Tibial nerve (tissue), 4 donors: ENCODE measurements at places on chromosomes 13 and 19. TPM values are rescaled to one million over a fixed set of nuclear protein-coding genes. Genes with fewer than 3 reads are reported as not detected.

DNA sequence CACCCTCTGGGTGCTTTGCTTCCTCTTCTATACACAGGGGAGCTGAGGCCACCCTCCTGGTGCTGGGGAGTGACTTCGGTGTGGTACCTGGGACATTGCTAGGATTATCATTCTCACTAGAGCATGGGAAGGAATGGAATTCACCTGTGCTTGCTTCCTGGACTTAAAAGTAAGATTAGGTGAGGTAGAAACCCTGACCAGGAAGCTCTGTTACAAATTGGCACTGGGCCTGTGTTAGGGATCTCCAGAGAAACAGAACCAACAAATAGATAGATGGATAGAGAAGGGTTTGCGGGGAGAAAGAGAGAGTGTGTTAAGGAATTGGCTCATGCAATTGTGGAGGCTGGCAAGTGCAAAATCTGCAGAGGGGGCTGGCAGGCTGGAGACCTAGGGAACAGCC is 13.9 kb upstream of the SIAH3 start:
- H3K27me3 ChIP-seq: no peaks in the 10 kb centered on the region
- no peaks in the 10 kb centered on the region for H3K36me3 ChIP-seq
- no peak for DNase-seq
- H3K27ac ChIP-seq: no peak overlapping the region
- no peaks in the 10 kb centered on the region for H3K4me1 ChIP-seq
- H3K4me3 ChIP-seq: no peak overlapping the region

Gene ZNF677
- 15.1 TPM for total RNA-seq

GRCh38 chr13:114001331-114002008 is 27.6 kb upstream of the C13orf46 start:
- no peaks in the 10 kb centered on the region for H3K36me3 ChIP-seq
- H3K27ac ChIP-seq: no peak overlapping the region
- H3K27me3 ChIP-seq: no peaks in the 10 kb centered on the region
- no peak overlapping the region for H3K4me3 ChIP-seq
- no peak for DNase-seq
- no peaks in the 10 kb centered on the region for H3K4me1 ChIP-seq

- H3K4me3 ChIP-seq: no peak overlapping the region
- no peaks in the 10 kb centered on the region for H3K4me1 ChIP-seq
- H3K36me3 ChIP-seq: no peaks in the 10 kb centered on the region
- no peaks in the 10 kb centered on the region for H3K27me3 ChIP-seq
- no peak overlapping the region for H3K27ac ChIP-seq
Measured at GRCh38 chr13:26488236-26489003, 69.1 kb upstream of the WASF3 start.

DNA sequence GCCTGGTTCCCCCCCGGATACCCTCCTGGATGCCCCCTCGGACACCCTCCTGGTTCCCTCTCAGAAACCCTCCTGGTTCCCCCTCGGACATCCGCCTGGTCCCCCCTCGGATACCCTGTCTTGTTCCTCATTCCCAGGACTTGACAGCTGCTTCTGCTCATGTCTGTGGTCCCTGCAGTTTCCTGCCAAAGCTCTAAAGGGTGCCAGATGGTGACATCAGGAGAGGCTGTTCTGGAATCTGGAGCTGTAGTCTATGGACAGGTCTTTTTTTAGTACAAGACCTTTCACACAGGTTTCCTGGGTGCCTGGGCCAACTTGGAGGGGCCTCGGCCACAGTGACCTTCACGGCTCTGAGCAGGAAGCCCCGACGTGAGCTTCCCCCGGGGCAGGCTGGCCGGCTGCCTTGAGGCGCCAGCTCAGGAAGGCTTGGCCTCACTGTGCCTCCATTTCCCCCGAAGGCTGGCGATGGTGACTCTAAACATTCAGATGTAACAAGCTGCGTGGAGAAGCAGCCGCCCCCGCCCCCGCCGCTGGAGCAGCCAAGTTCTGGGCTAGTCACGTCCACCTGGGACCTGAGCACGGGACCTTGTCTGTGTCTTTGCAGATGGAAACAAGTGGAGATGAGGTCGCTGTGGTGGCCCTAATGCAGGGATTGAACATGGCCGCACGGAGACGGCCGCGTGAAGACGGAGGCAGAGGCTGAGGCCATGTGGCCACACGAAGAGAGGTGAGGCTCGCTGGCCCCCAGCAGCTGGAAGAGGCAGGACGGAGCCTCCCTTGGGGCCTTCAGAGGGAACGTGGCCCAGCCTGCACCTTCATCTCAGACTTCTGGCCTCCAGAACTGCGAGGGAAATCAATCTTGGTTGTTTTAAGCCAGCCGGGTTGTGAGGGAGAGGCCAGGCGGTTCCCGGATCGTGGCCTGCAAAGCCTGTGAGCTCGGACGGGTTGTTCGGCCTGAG is 12.7 kb downstream of the SGTA start:
- peak overlapping the region; percentile 28 for H3K27ac ChIP-seq
- H3K4me1 ChIP-seq: no peaks in the 10 kb centered on the region
- DNase-seq: no peak
- no peaks in the 10 kb centered on the region for H3K27me3 ChIP-seq
- H3K4me3 ChIP-seq: no peak overlapping the region

Gene ZNF599
- 11.8 TPM for total RNA-seq

- H3K4me1 ChIP-seq: peaks cover 6% of the 10 kb centered on the region
- no peak overlapping the region for H3K4me3 ChIP-seq
- H3K27ac ChIP-seq: no peak overlapping the region
Measured at GRCh38 chr19:35633727-35634440, 5.0 kb downstream of the RBM42 start.

GRCh38 chr13:29937841-29938240 is 87.4 kb upstream of the UBL3 start:
- H3K27me3 ChIP-seq: no peaks in the 10 kb centered on the region
- DNase-seq: no peak
- no peak overlapping the region for H3K4me3 ChIP-seq
- H3K4me1 ChIP-seq: peaks cover 7% of the 10 kb centered on the region

DNA sequence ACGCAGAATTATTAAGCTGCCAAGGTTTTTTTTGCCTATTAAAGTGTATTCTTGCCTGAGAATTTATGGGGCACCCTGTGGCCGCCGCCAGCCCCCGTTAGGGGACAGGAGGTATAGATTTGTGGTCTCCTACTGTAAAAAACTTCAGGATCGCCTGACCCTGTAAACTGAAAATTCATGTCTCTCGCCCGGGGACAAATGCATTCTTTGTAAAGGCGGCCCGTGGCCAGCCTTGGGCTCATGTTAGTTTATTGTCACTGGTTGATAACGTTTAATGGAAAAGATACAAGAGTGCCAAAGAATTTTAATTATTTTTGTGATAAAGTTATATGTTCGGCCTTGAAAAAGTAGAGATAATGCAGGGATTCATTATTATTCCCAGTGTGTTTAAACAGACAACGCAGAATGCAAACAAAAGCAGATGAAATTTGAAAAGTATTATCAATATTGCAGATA is 141.7 kb downstream of the URI1 start:
- H3K4me1 ChIP-seq: no peaks in the 10 kb centered on the region
- no peak for DNase-seq
- H3K4me3 ChIP-seq: no peak overlapping the region
- H3K27me3 ChIP-seq: no peaks in the 10 kb centered on the region
- H3K36me3 ChIP-seq: no peaks in the 10 kb centered on the region

DNA sequence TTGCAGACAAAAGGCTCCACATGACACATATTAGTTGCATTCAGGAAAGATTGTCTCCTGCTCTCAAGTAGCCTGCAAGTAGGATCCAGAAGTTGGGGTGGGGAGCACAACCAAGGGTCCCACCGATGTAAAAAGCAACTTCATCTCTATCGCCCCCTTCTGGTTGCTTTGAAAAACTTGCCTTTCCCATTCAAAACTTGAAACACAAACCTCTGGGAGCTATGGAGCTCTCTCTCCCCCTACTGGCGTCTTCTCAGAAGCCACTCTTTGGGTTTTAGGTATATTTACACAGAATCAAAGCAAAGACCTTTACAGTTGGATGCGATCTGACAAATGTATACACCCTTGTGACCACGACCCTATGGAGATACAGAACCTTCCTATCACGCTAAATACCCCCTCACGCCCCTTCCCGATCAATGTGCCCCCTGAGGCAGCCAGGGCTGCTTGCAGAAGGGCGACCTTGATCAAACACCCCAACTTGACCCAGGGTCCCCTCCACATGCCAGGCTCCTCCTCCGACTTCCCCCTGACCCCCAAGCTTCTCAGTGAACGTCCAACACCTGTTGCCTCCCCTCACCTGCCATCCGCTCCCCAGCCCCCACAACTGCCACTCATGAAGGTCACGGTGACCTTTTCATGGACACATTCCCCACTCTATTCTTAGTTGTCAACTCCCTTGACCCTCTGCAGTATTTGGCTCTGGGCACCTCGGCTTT is 10.1 kb downstream of the NOSIP start:
- no peak overlapping the region for H3K27ac ChIP-seq
- no peak for DNase-seq
- H3K4me1 ChIP-seq: no peaks in the 10 kb centered on the region

DNA sequence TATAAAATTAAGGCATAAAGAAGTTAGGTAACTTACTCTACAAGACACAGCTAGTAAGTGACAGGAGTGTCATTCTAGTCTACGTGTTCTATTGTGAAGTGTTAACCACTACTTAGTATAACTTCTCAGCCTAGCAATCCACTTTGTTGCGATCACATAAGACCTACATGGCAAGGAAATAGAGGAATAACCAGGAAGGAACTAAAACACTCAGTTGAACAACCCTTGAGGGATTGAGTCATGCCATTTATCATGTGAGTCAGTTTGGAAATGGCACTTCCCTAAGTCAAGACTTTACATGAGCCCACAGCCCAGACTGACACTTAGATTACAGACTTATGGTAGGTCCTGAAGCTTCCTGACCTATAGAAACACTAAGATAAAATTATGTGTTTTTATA is 279.5 kb upstream of the PCDH20 start:
- no peaks in the 10 kb centered on the region for H3K27me3 ChIP-seq
- H3K27ac ChIP-seq: no peak overlapping the region
- H3K4me1 ChIP-seq: no peaks in the 10 kb centered on the region
- H3K4me3 ChIP-seq: no peak overlapping the region

DNA sequence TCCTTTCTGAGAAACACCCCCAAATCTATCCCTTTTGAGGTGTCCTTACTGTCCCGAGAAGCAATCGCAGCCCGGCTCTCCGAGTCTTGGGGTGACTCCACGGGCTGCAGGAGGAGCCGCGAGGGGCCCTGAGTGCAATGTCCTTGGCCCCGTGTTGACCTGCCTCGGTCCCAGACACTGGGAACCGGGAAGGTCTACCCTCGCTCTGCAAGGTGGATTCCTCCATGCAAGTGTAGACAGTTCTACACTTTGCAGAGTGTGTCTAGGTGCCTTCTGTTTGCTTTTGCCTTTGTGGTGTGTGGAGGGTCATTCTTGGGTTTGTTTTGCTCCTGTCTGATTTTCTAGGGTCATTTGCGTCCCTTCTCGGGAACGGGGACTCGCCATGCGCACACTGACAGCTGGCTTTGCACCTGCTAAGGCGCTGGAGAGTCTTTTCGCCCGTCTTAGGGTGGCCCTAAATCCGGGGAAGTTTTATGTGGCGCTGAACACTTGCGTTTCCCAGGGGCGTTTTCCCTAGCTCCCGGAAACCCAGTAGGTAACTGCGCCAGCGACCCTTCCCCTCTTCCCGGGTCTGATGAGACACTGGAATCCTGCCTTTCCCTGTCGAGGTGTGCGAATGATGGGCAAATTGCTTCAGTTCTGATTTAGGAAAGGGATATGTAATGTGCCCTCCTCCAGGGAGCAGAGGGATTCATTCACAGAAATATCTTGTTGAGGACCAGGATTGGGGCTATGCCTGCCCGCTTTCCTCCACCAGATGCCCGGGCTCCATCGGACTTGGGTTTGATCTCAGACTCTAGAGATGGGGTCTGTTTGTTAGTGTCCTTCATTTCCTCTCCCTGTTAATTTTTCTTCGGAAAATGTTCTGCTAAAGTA is 755 bp downstream of the SERTM1 start:
- no peaks in the 10 kb centered on the region for H3K36me3 ChIP-seq
- no peaks in the 10 kb centered on the region for H3K4me1 ChIP-seq
- DNase-seq: no peak
- no peaks in the 10 kb centered on the region for H3K27me3 ChIP-seq
- H3K4me3 ChIP-seq: no peak overlapping the region
- no peak overlapping the region for H3K27ac ChIP-seq

Gene ZNF582
- 3.1 TPM for total RNA-seq

Gene ZNF829
- total RNA-seq: 6.5 TPM

Gene RFPL4A
- total RNA-seq: not detected

- no peak overlapping the region for H3K27ac ChIP-seq
- H3K36me3 ChIP-seq: no peaks in the 10 kb centered on the region
- no peaks in the 10 kb centered on the region for H3K4me1 ChIP-seq
- H3K27me3 ChIP-seq: no peaks in the 10 kb centered on the region
Measured at GRCh38 chr19:45630463-45630862, 8.7 kb downstream of the EML2 start.

Gene WDR88
- total RNA-seq: not detected

Gene CEACAM20
- total RNA-seq: not detected

DNA sequence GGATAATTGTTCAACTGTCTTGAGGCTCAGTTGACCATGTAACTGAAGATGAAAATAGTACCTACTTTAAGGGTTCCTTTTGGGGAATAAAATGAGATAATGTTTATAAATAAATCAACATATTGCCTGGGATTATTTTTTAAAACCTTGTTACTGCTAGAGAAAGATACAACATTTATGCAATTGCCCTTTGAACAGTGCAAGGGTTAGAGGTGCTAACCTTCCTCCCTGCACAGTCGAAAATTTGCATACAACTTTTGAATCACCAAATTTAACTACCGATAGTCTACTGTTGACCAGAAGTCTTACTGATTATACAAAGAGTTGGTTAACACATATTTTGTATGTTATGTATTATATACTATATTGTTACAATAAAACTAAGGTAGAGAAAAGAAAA is 750.0 kb downstream of the EFNB2 start:
- H3K27me3 ChIP-seq: no peaks in the 10 kb centered on the region
- H3K36me3 ChIP-seq: no peaks in the 10 kb centered on the region
- no peak for DNase-seq
